Breast epithelium (tissue), 4 donors: ENCODE measurements at places on chromosomes 4 and X.

- DNase-seq, result no peak
These were observed 6.8 kb upstream of the CDKL2 start for GRCh38 chr4:75637176-75637575.

GRCh38 chr4:85423431-85423830, 51.5 kb upstream of the ARHGAP24 start:
- DNase-seq, result no peak

DNA sequence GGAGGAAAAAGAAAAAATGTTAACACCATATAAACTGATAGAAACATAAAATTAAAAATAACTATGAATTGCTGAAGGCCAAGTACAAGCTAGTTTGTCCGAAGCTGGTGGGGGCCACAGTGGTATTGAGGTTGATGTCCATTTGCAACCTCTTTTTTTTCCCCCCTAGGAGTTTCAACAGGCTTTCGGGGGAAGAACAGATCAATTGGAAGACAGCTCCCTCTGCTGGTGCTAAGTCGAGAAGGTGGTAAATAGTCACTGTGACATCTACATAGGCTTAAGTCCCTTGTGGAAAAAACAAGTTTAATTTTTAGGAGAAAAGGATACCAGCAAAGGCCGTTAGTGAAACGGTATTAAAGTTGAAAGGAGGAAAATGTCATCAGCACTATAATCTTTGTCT, 115.7 kb upstream of the ZXDA start:
- DNase-seq, result no peak

DNA sequence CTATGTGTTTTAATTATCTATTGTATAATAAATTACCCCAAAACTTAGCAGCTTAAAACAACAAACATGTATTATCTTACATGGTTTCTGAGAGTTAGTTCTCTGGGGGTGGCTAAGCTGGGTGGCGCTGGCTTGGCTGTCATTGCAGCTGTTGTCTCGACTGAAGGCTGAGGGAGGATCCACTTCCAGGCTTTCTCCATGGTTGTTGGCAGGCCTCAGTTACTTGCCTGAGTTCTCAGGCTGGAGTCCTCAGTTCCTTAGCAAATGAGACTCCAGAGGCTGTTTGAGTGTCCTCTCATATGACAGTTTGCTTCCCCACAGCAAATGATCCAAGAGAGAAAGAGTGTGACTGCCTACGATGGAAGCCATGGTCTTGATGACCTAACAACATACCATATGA, 23.5 kb upstream of the GALNT7 start:
- DNase-seq, result no peak
